ENCODE measurements at places on chromosomes 3 and 15.

DNA sequence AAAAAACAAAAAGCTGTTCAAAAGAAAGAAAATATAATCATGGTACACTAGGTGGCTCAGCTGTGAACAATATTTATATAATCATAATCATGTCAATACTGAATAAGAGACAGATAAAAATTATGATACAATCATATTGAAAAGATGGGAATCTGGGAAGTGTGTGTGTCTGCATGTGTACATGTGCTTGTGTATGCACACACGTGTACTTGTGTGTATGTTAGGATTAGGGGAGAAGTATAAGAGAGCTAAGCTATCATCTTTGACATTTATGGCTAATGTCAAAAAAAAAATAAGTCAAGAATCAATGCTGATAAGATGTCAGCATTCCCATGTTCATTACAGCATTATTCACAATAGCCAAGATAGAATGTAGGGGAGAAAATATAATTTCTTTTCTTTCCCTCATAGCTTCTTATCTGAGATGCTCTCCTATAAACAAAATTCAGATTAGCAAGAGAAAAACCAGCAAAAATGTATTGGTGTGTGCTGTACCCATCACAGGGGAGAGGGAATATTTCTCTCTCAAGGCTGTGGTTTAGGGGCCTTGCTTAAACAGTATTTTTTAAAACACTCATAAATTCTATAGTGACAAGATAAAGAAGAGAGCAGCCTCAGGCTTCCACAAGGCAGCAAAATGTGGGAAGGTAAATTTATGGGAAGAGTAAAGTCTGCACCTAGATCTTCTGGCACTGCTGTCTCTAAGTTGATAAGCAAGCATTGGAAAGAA is 63.4 kb upstream of the ITGA11 start:
- DNase-seq, result no peak

- DNase-seq, result peak; percentile 85
Measured at GRCh38 chr3:133927540-133928066, 31.9 kb upstream of the RAB6B start.

- no peak for DNase-seq
Measured at GRCh38 chr15:53880357-53880756, 97.9 kb upstream of the UNC13C start.

- DNase-seq, result no peak
Measured at GRCh38 chr3:124600765-124601164, 129.5 kb upstream of the UMPS start.
